Left lung (tissue), 14 donors: ENCODE measurements at places on chromosomes 16 and 17. TPM values are rescaled to one million over a fixed set of nuclear protein-coding genes. Genes with fewer than 3 reads are reported as not detected.
A peak's percentile ranks its signal among the peaks of the same experiment; 100 is the strongest.

The FGF11 gene
- 2.8 TPM for polyA plus RNA-seq

The DPEP2 gene
- polyA plus RNA-seq, result 3.4 TPM

The UMOD gene
- 0.21 TPM for polyA plus RNA-seq

The NUPR1 gene
- 40.1 TPM for polyA plus RNA-seq

The SPNS2 gene
- 20.1 TPM for polyA plus RNA-seq

GRCh38 chr17:14334276-14334840 is 33.5 kb downstream of the HS3ST3B1 start:
- no peak for DNase-seq

- no peak for DNase-seq
These were observed 307.2 kb downstream of the ABCC12 start for GRCh38 chr16:47848421-47849109.

DNA sequence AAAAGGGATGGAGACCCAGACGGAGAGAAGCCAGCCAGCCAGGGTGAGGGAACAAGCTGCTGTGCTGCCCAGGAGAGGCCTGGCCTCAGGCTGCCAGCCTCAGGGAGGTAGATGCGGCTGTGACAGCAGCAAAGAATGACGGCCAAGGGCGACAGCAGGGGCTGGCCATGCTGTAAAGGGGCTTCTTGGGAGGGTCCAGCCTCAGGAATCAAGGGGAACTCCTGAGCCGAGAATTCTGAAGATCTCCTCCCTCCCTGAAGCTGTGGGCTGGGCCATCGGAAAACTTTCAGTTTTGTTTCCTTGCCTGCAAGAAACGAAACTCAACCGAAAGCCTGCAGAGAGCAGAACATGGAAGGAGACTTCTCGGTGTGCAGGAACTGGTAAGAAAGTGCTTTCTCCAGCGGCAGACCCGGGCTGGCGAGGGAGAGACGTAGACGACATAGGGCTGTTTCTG is at the start of gene XAF1:
Gene XAF1 (plus strand): TSS at position 316 of the 454 bp plus-strand sequence. CDS start 33 bp downstream, at position 349.
- DNase-seq, result peak; percentile 25

DNA sequence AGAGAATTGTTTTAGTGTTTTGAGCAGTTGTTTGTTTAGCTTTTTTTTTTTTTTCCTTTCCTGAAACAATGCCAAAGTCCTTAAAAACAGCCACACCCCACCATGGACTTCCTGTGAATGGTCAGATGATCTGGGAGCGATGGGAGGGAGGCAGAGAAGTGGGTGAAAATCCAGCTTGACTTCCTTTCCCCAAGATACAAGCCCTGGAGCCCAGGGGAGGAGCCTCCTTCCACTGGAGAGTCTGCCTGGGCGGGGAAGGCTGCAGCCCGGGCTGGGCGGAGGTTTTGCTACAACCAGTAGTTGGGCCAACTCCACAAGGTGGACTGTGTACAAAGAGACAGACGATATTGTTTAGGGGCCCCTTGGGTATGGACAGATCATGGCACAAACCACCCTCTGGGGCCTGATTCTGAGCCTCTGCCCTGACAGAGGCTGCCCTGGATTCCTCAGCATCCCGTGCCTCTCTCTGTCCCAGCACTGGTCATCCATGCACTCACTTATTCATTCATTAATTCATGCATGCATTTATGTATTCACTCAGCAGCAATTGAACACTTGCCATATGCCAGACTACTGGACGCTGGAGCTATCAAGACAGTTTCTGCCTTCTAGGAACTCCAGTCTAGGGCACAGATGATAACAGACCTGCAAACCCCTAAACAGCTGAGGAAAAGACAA is 29.8 kb downstream of the WSB1 start:
- peak; percentile 69 for DNase-seq

- DNase-seq, result peak; percentile 22
These were observed 1.2 kb upstream of the MPRIP start for GRCh38 chr17:17041018-17041521.

GRCh38 chr17:63041251-63041650 is 75.2 kb downstream of the TANC2 start:
- no peak for DNase-seq
